ENCODE measurements at places on chromosomes 1 and 21. TPM values are rescaled to one million over a fixed set of nuclear protein-coding genes. Genes with fewer than 3 reads are reported as not detected.

Gene ATP1A4
- total RNA-seq = 0.22 TPM

- no peaks in the 10 kb centered on the region for H3K27me3 ChIP-seq
- H3K27ac ChIP-seq = peak overlapping the region; percentile 67
Measured at GRCh38 chr1:210328032-210328745, 513 bp upstream of the HHAT start.

Gene CASQ2
- not detected for total RNA-seq

Gene LENEP
- not detected for total RNA-seq

DNA sequence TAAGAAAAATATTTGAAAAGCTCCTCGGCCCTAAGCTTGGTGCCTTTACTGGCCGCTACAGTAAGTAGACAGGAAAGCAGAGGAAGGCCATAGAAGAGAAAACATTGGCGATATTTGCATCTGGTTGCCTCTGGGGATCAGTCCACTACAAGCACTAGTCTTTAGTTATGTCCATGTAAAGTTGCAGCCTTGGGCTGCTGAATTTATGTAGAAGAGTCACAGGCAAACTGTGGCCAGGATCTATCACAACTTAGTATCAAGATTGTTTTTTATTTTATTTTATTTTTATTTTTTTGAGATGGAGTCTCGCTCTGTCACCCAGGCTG is 228.7 kb upstream of the CAMK1G start:
- no peak for DNase-seq
- no peaks in the 10 kb centered on the region for H3K36me3 ChIP-seq
- no peak overlapping the region for H3K27ac ChIP-seq

DNA sequence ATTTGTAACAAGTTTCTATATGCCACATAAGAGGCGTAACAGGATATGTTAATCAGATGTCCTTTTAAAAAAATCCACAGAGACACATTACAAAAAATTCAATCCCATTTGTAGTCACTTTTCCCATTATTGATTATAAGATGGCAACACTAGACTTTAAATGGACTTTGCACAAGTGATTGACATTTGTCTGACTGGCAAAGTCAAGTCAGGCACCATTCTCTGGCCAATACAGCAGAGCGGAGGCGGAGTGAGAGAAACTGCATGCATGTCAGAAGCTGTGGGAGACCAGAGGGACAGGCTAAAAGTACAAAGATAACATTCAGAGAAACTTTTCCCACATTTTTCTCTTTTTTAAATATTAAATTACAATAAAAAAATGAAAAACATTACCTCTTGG is 28.1 kb upstream of the RGS5 start:
- no peak overlapping the region for H3K4me3 ChIP-seq
- H3K4me1 ChIP-seq = no peaks in the 10 kb centered on the region
- H3K27me3 ChIP-seq = no peaks in the 10 kb centered on the region
- H3K36me3 ChIP-seq = no peaks in the 10 kb centered on the region
- no peak overlapping the region for H3K27ac ChIP-seq

Gene MYBPH
- not detected for total RNA-seq

Gene IGSF9
- total RNA-seq = not detected

Gene HAO2
- not detected for total RNA-seq

DNA sequence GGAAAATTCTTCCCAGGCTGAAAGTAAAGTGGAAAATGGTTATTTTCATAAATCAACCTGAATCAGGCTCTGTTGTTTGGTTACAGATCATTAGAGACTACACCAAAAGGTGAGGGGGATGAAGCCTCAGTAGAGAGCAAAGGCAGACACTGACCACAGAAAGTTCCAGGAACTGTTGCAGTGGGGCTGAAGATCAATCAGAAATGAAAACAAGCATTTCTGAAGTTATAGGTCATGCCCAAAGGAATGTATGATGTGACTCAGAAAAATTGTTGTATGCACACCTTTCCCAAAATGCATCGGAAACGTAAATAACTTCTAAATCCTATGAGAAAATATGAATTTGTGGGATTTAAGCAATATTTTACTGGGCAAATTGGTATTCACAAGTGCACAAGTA is 63.3 kb downstream of the FYB2 start:
- no peak overlapping the region for H3K4me3 ChIP-seq
- H3K36me3 ChIP-seq = no peaks in the 10 kb centered on the region

Gene LCE2A
- total RNA-seq = not detected

Gene LEMD1
- not detected for total RNA-seq

GRCh38 chr1:154422521-154422920 is 17.4 kb downstream of the IL6R start:
- no peaks in the 10 kb centered on the region for H3K27me3 ChIP-seq
- DNase-seq = no peak
- H3K4me1 ChIP-seq = peaks cover 91% of the 10 kb centered on the region
- H3K27ac ChIP-seq = no peak overlapping the region
- H3K4me3 ChIP-seq = no peak overlapping the region
- peaks cover 21% of the 10 kb centered on the region for H3K36me3 ChIP-seq

DNA sequence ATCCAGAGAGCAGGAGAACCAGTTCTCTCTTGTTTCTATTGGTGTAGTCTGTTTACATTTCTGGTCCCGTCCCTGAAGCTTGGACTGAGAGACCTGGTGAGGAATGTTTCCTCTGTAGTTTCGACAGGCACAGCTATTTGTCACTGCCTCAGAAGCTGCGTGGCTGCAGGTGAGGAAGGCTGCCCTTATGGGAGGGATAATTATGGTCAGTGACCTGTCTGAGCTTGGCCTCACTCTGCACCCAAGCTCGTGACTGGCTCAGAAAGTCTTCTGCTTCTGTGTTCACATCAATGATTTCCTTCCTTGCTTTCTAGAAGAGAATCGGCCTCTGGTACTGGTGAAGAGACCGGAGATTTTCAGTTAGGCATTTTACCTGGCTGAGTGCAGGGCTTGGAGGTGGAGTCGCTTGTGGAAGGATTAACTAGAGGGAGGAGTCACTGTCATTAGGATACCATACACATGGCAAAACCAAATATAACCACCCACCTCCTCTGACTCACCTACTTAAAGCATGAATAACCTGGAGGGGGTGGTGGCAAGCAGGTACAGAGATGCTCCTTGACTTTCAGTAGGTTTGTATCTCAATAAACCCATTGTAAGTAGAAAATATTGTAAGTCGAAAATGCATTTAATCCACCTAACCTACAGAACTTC is 19.9 kb upstream of the WDR26 start:
- DNase-seq = no peak
- H3K27ac ChIP-seq = no peak overlapping the region
- peaks cover 9% of the 10 kb centered on the region for H3K4me1 ChIP-seq
- H3K4me3 ChIP-seq = no peak overlapping the region
- H3K27me3 ChIP-seq = no peaks in the 10 kb centered on the region

DNA sequence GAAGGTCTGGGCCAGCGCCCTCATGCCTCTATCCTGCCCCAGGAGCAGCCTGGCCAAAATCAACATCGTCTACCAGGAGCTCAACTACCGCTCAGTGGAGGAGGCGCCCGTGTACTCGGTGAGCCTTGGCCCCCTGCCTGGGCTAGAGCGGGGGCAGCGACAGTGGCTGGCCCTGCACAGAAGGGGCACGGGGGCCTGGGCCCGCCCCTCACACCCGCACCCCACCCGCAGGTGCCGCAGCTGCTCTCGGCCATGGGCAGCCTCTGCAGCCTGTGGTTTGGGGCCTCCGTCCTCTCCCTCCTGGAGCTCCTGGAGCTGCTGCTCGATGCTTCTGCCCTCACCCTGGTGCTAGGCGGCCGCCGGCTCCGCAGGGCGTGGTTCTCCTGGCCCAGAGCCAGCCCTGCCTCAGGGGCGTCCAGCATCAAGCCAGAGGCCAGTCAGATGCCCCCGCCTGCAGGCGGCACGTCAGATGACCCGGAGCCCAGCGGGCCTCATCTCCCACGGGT is 10.8 kb downstream of the SCNN1D start:
- H3K27me3 ChIP-seq = no peaks in the 10 kb centered on the region
- no peak for DNase-seq
- no peaks in the 10 kb centered on the region for H3K36me3 ChIP-seq
- no peak overlapping the region for H3K4me3 ChIP-seq
- peaks cover 14% of the 10 kb centered on the region for H3K4me1 ChIP-seq
- H3K27ac ChIP-seq = no peak overlapping the region

DNA sequence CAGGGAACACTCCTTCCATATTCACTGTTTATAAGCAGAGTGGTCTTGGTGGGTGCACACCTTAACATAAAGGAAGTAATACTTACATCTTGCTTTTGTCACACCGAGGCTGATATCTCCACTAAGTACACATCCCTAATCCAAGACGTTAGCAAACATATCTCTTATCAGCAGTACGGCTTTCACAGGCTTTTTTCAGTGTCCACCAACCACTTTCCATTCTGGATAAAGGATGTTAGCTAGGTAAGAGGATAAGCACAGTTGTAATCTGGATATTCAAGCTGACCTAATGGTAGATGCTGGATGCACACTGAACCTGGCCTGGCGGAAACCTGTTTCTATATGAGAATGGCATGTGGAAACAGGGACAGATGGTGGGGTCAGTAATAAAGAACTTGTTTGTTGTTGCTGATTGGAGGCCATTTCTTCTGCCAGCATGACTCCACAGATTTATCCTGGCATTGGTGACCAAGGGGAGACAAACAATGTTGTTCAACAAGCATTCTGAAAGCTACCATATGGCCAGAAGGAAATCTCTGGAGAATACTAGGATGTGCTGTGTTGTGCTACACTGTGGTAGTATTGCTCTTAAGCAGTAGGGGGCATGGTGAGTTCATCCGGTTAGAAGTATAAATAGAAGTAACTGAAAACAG is 416.4 kb downstream of the PTBP2 start:
- no peak overlapping the region for H3K4me3 ChIP-seq
- no peaks in the 10 kb centered on the region for H3K4me1 ChIP-seq
- no peak overlapping the region for H3K27ac ChIP-seq
- no peaks in the 10 kb centered on the region for H3K27me3 ChIP-seq
- DNase-seq = no peak

Gene FCRLA
- not detected for total RNA-seq

GRCh38 chr1:98147280-98147679 is 226.4 kb upstream of the DPYD start:
- no peak overlapping the region for H3K27ac ChIP-seq
- H3K36me3 ChIP-seq = no peaks in the 10 kb centered on the region
- no peak for DNase-seq
- no peaks in the 10 kb centered on the region for H3K27me3 ChIP-seq

DNA sequence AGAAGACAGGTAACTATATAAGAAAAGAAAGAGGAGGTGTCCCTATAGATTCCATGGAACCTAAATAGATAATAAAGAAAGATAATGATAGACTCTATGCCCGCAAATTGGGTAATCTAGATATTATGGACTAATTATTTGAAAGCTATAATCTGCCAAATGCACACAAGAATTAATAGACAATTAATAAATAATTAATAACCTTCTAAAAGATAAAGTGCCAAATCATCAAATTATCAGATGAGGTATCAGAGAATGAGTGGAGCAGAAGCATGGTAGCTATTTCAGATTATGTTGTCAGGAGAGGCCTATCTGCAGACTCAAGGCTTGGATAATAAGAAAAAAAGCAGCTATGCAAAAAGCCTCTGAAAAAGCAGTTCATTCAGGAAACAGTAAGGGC is 1120.8 kb downstream of the PLA2G4A start:
- H3K27ac ChIP-seq = no peak overlapping the region
- no peak overlapping the region for H3K4me3 ChIP-seq
- H3K27me3 ChIP-seq = no peaks in the 10 kb centered on the region
- H3K36me3 ChIP-seq = no peaks in the 10 kb centered on the region
- DNase-seq = no peak
- no peaks in the 10 kb centered on the region for H3K4me1 ChIP-seq

GRCh38 chr1:200889571-200889970 is 5.1 kb upstream of the INAVA start:
- H3K4me1 ChIP-seq = peaks cover 66% of the 10 kb centered on the region
- H3K36me3 ChIP-seq = no peaks in the 10 kb centered on the region
- H3K4me3 ChIP-seq = no peak overlapping the region
- H3K27ac ChIP-seq = no peak overlapping the region
- peaks cover 24% of the 10 kb centered on the region for H3K27me3 ChIP-seq

DNA sequence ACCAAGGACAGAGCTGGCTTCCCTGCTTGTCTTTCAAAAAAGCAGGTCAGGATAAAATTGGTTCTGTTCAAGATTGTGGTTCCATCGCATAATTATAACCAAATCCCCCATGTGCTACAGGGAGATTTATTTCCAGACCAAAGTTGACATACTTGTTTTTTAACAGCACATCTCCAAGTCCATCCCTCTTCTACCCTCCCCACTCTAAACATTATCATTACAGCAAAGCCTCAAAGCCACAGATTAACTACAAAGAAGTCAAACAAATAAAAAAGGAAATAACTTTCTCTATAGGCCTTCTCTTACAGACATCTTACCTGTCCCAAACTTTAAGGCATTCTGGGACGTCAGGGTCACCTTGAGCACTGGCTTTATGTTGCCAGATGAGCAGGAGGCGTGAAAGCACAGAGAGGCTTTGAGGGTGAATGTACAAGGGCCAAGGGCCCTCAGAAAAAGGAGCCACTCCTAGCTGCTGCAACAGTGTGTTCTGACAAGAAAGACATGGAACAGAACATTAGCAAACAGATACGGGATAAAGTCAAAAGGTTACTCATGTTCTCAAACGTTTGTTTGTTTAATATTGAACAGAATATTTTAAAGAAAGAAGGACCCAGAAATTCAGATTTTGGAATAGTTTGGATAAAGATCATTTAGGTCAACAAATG is 31.2 kb downstream of the UBR4 start:
- H3K27ac ChIP-seq = no peak overlapping the region
- H3K36me3 ChIP-seq = peaks cover 74% of the 10 kb centered on the region
- H3K4me3 ChIP-seq = no peak overlapping the region
- H3K27me3 ChIP-seq = no peaks in the 10 kb centered on the region
- peaks cover 15% of the 10 kb centered on the region for H3K4me1 ChIP-seq
- no peak for DNase-seq

DNA sequence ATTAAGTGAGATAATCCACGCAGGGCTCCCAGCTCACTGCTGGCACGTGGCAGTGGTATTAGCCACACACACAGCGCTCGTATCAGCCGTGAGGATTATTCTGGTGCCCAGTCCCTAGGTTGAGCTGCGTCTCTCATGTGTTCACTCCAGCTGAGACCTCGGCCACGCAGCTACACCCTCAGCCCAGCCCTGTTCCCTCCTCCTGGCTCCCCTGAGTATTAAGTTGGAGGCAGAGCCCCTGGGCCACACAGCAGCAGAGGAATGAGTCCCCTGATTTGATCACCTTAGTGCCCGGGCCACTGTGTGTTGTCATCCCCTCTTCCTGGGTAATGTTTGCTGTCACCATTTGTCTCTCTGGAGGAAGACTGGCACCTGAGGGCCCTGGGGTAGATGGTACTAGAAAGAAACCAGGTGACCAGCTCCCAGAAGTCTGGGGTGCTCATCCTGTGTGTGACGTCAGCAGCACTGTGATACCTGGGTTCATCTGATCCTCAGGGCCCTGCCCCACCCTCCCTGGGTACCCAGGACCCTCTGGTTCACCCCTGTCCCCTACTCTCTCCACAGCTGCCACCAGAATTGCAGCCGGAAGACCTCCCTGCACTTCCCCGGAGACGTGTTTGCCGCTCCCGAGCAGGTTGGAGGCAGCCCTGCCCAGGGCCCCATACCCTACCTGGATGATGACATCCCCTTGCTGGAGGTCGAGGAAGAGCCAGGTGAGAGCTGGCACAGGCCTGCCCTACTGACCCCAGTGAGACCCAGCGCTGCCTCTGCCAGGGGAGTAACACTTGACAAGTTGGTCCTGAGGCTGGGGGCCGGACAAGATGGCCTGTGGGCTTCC is 40.1 kb downstream of the DISP3 start:
- no peak overlapping the region for H3K4me3 ChIP-seq
- no peaks in the 10 kb centered on the region for H3K27me3 ChIP-seq
- H3K27ac ChIP-seq = no peak overlapping the region
- H3K4me1 ChIP-seq = no peaks in the 10 kb centered on the region
- H3K36me3 ChIP-seq = no peaks in the 10 kb centered on the region

All from CD4-positive, alpha-beta T cell (primary cell).